ENCODE measurements at places on chromosomes 6 and 20.

DNA sequence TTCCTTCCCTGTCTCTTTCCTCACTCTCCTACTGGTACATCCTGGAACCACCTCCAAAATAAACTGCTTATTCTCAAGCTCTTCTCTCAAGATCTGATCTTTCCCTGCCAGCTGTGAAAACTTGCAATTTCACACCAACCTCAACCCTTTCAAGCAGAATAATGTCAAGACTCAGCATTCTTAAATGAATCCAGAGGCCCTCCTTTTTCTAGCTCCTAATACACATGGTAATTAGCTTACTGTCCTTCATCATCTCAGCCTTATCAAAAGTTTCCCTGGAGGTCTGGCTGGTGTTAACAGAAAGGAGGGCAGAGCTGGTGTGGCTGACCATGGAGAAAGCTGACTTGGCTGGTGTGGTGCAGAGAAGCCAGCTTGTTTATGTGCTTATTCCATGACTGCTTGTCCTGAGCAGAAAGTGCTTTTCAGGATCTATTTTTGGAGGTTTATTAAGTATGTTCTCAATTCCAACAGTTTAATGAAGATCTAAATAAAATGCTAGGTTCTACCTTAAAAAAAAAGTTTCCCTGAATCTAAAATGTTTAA is 50.5 kb downstream of the CFAP61 start:
- DNase-seq: no peak

DNA sequence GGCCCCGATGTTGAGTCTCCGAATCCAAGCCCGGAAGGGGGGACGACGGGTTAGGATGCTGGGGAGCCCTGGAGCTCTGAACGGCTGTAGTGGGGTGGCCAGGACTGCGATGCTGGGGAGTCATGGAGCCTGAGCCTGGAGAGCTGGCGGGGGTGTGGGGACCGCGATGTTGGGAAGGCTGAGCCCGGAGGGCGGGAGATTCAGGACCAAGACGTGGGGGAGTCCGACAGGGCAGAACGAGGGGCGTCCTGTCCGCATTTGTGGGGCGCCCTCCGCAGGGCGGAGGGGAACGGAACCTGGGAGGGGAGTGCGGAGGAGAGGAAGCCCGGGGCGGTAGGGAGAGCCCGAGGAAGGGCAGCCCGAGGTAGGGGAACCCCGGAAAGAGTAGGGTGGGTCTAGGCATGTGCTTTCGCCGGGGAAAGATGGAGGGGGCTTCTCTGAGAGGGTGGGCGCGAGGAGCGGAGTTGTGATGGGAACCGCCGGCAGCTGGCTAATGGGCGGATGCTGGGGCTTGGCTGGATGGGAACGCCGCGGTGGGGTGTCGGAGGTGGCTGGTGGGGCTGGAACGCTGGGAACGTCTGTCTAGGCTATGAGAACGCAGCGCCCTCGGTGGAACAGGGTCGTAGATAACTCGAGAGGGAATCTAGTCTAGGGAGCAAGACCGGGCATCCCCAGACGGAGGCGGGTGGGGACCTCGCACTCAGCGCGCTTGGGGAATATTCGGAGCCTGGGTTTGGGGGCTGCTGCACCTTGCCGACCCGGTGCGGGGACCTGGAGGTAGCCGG is 684 bp downstream of the PAQR8 start:
- DNase-seq: no peak

- no peak for DNase-seq
Observed at GRCh38 chr20:49612127-49612738, 44.3 kb upstream of the PTGIS start.

DNA sequence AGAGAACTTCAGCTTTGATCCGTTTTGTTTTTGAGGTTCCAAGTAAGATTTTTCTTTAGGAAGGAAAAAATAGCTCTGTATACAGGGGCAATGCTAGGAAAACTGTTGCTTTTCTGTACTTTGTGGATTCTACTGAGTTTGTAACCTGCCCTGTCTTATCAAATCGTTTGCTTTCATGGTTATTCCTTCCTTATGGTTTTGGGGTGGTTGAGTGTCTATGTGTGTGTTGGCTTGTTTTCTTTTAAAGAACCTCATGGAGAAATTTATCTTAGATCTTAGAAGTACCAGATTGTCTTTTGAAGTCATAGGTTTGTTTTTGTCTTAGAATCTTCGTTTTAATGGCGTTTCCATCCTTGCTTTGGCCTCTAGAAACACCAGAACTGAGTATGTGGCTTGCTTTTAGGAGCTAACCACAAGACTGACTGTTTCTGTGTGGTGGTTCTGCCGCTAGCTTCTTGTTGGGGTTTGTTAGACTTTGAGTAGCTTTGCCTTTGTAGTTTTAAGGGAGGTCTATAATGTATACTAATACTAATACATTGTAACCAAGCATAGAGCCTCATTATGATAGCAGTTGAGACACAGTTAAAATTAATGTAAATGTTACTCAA is 86.8 kb downstream of the RPP40 start:
- no peak for DNase-seq

- peak; percentile 40 for DNase-seq
Observed at GRCh38 chr6:111657146-111657545, 51.5 kb upstream of the TRAF3IP2 start.

GRCh38 chr6:107033126-107033525 is 5.1 kb downstream of the MTRES1 start:
- DNase-seq: no peak

DNA sequence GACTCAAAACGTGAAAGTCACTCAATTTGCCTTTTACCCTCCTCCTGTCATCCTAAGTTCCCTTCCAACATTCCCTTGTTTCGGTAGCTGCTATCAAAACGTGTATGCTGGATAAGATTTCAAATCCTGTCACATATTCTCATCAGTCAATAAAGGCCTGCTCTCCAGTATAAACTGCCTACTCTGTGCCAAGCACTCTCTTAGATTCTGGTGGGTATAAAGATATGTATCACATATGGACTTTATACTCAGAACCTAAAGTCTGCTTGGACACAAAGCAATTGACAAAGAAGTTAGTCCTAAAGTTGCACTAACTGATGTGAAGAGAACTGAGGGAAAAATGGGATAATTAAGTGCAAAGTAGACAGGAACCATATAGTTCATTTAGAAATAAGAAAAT is 476.6 kb upstream of the MARCKS start:
- no peak for DNase-seq

GRCh38 chr6:157172830-157173536 is 150.3 kb downstream of the TMEM242 start:
- no peak for DNase-seq

GRCh38 chr6:30742316-30743098 is at the start of gene FLOT1:
Gene FLOT1 (minus strand): TSS chr6:30742687. CDS start chr6:30742189, 498 bp downstream.
- DNase-seq: peak; percentile 92

DNA sequence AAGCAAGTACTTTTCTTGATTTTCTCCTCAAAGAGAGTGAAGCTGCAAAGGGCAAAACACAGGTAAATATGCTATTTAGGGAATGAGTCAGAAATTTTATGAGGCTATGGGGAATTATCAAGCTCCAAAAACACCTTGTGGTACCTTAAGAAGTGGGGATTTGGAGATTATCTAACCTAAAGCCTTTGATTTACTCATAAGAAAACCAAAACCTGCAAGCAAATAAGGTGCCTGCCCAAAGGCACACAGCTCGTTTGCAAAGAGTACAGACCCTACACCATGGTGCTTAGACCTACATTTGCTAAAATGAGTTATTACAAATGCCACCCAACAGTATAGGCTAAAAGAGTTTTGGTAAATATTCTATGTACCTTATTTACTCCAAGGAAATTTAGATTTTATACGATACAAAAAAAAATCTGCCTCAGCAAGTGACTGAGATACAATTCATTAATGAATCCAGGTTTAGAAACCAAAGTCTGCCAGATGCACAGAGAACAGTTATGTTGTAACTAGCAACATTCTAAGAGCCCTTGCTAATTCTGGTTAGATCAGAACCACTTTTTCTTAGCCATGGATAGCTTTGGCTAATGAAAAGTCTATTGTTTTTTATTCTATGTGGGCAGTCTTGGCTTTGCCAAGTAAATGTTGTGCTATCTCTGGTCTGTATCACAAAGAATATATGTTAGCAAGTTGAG is 101.5 kb downstream of the KHDC1L start:
- no peak for DNase-seq

DNA sequence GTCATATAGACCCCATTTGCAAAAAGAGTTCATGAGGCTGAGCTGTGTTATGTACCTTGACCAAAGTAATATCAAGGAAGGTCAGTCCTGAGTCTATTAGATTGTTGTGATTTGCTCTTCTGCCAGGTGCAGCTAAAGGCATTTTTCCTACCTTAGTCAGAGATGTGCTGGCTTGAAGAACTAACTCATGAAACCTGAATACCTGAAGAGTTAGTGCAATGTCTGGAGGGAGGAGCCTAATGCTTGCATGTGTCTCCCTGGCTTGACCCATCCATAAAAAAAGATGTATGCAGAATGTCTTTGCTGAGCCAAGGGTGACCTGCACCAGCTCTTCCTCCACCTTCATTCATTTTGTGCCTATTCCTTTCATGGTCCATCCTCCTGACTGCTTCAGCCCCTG is 742.0 kb downstream of the KIF16B start:
- DNase-seq: no peak

DNA sequence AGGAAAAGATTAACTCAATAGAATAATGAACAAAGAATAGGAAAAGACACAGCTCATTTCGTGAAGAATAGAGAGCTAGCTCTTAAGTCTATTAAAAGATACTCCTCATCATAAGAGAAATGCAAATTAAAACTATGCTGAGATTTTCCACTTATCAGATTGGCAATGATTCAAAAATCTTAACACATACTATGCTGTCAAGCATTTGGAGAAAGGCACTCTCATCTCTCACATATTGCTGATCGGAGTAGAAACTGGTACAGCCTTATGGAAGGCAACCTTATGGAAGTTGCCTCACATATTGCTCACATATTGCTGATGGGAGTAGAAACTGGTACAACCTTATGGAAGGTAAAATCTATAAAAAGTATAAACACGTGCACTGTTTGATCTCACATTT is 21.4 kb upstream of the PLAGL1 start:
- DNase-seq: no peak

DNA sequence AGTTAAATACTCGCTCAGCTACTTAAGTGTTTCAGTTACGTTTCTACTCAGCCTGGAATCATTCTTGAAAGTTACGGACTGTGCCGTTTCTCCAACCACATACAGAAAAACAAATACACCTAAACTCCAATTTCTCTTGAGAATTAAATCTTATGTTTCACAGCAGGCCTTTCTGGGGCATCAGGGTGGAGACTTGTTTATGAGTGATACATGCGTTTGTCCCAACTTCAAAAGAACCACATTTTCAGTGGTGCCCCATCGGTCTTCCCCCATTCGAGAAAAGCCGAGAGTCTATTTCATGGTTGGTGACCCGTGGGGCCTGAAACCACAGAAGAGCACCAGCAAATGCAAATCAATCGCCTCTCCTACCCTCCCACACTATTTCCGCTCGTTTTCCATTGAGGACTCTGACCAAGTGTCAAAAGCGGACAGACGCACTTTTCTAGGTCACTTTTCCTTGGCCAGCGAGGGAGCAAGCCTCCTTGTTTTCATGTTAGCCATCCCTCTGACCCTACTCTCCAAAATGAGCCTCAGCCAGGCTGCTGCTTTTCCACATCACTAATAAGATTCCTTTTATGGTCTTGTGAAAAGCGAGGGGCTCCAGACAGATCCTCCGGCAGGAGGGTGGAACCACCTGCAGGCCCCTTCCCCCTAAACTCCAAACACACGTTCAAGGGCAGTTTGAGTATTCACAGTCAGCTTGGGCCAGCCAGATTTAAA is 3.1 kb downstream of the JAG1 start:
- no peak for DNase-seq

DNA sequence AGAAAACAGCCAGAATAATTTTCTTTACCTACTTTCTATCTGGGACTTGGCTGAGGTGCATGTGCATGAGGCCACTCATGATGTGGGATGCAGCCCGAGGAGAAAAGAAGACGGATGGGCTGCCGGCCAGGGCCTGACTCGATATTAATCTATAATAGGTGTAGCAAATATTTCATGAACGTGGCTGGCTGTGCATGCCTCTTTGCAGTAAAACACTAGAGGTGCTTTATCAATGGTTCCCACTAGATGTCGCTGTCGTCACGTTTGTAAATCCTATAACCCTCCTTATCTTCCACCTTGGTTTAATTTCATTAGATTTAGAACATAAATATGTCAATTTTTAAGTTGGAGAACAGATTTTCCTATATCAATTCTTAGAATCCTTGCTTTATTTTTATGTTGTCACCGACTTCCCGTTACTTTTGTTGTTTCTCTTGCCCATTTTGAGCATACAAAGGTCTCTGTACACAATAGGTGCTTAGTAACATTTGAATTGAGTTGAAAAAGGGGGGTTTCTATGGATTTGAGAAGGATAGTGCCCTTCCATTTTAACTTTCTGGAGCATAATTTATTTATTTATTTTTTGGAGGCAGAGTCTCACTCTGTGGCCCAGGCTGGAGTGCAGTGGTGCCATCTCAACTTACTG is 19.6 kb upstream of the FERMT1 start:
- DNase-seq: no peak

DNA sequence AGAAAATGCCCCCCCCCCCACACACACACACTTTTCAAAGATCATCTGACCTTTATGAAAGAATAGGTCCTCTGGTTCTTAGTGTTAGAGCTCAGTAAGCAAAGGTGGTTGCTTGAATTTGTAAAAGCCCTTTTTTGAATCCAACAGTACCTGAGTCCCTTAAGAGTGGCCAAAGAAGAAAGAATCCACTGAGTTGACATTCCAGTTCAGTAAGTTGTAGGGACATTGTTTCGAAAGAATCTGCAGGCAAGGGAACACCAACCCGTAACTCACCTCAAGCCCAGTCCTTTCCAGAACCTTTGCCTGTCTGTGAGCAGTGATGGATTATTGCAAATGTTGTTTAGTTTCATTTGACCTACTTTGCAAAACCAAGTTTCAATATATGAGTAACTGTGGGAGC is 64.2 kb upstream of the MAP3K4 start:
- no peak for DNase-seq

GRCh38 chr20:416950-417800 is 9.1 kb downstream of the RBCK1 start:
- no peak for DNase-seq

- no peak for DNase-seq
Observed at GRCh38 chr20:63066506-63067265, 59.9 kb upstream of the BHLHE23 start.

- no peak for DNase-seq
Observed at GRCh38 chr6:87932361-87932760, 115.3 kb upstream of the SPACA1 start.

DNA sequence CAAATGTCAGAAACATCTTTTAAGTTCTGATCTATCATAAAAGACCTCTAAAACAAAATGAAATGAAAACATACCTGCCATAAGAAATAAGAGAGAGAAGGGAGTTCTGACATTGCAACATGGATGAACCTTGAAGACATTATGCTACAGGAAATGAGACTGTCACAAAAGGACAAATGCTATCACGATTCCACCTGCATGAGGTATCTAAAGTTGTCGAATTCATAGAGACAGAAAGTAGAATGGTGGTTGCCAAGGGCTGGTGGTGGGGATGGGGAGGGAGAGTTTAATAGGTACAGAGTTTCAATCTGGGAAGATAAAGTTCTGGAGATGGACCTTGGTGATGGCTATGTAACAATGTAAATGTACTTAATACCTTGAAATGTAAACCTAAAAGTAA is 3.3 kb downstream of the EZR start:
- DNase-seq: no peak

Data from skeletal muscle cell (primary cell).